ENCODE measurements at places on chromosomes 5 and 9.

DNA sequence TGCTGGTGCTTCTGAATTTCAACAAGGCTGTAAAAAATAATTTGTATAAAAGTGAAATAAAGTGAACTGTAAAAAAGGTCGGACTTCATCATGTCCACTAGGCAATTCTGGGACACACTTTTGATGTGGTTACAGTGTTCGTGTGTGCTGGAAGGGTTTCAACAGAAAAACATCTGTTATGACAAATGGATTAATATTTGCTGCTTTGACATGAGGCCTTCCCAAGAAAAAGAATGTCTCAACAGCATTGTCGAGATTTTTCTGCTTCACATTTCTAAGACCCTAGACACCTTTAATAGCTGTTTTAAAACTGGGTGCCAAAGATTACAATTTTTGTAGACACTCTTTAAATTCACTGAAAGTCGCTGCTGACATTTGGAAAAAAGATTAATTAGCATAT lies 216.6 kb downstream of the SLC12A2 start:
- no peak for DNase-seq

DNA sequence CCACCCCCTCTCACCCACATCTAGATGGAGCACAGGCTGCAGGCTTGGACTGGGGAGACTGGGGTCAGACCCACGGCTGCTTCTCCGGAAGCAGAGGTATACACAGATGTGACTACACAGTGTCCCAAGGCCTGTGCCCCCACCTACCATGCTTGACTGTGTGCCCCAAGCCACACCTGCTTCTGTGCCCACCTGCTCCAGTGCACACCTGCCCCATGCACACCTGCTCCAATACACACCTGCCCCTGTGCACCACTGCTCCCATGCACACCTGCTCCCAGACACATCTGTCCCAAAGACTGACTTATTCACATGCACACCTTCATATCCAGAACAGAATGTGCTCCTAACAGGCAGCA lies 5.5 kb upstream of the COL5A1 start:
- no peak for DNase-seq

GRCh38 chr5:124685404-124685930 lies 61.0 kb downstream of the ZNF608 start:
- DNase-seq = no peak

DNA sequence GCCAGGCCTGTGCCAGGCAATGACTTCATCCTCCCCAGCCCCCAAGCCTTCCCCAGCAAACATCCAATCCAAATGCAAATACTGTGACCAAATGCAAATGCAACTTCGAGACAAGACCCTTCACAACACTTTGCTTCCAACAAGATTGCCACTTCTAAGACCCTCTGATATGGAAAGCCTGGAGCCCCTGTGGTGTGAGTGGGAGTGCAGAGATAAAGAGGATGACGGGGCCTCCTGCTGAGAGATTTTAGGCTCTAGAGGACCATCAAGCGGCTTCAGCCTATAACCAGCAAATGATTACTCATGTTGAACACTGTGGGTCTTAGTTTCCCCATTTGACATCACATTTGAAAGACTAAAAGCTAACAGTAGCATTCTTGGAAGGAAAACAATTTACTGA lies 46.6 kb upstream of the GABRP start:
- DNase-seq = no peak

- DNase-seq = no peak
Measured at GRCh38 chr9:113299800-113300292, 3.3 kb downstream of the RNF183 start.

- DNase-seq = no peak
Measured at GRCh38 chr5:40483316-40483715, 196.4 kb upstream of the PTGER4 start.

DNA sequence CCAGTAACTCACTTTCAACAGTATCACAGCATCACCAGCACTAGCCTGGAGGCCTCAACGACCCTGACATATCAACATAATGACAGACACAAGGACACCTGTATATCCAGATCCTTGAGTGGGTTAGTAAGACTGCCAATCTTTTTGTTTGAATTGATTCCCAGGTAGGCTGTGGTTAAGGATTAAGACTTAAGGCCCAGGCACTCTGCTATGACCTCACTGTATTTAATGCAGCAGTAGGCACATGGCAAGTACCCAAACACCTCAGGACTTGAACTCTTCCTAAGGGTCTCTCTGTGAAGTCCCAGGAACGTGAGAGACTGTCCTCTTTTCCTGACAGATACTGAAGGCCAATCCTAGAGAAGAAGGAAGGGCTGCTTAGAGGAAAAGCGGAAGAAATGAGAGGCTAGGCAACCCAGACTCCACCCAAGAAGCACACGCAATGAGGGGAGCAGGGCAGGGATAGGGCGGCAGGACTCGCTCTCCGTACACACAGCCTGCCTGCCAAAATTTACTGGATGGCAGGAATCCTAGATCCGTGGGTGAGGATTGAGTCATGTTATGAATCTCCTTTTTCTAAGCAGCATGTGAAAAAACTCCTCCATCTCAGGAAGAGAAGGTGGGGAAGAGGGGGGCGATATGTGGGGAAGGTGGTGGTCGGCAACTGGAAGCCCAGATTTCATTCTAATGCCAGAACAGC lies 93.4 kb downstream of the SIL1 start:
- no peak for DNase-seq

DNA sequence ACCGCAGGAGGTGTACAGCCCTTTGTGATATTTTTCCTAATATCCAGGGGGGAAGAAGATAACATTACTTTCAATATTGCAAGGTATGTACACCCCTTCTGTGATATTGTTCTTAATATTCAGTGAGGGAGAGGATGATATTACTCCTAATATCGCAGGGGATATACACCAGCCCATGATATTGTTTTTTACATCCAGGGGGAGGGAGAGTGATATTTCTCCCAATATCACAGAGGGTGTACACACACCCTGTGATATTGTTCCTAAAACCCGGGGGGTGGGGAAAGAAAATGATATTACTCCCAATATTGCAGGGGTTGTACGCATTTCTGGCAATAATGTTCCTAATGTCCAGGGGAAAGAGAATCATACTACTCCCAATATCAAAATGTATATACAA lies 58.0 kb upstream of the SLC25A48 start:
- DNase-seq = no peak

GRCh38 chr5:106822851-106823250 lies 847.9 kb downstream of the EFNA5 start:
- no peak for DNase-seq

- no peak for DNase-seq
Measured at GRCh38 chr9:85321561-85321960, 420.2 kb downstream of the AGTPBP1 start.

DNA sequence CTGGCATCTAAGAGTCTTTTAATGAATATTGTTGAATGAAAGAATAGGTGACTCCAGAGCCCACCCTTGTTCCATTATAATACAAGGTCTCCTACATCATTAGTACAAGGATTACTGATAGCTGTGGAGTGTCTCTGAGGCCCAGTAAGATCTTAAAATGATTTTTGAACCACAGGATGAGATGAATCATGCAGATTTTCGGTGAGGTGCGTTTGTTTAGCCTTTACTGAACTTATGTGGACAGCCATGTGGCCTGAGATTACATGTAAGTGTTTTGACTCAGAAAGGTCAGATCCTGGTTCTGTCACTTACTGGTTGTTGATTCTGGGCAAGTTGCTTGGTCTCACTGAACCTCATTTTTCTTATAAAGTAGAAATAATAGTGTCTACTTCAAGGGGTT lies 21.6 kb downstream of the NFX1 start:
- DNase-seq = no peak

- no peak for DNase-seq
Measured at GRCh38 chr5:130871346-130872086, 293.5 kb downstream of the HINT1 start.

DNA sequence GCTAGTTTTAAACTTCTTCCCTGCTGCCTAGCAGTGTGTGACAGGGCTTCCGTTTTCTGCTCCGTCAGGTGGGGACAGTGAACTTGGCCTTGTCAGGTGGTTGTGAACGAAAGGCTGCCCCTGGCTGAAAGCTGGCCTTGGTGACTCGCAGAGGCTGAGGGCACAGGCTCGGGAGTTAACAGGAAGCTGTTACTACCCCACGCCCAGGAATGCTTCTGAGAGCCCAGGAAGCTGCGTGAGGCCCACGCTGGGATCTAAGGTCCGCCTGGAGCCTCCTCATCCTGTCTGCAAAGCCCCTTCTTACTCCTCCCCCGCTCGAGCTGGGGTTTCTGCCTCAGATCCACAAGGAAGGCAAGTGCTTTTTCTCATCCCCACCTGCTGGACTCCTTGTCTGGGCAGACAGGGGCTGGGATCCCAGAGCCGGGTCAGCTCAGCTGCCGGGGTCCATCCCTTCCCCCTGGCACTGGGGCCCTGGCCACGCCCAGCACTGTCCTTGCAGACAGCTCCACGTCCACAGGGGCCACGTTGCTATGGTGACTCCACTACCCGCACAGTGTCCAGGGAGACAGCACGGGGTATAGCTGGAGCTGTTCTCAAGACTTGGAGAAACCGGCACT lies 124.7 kb upstream of the TBC1D2 start:
- DNase-seq = no peak

DNA sequence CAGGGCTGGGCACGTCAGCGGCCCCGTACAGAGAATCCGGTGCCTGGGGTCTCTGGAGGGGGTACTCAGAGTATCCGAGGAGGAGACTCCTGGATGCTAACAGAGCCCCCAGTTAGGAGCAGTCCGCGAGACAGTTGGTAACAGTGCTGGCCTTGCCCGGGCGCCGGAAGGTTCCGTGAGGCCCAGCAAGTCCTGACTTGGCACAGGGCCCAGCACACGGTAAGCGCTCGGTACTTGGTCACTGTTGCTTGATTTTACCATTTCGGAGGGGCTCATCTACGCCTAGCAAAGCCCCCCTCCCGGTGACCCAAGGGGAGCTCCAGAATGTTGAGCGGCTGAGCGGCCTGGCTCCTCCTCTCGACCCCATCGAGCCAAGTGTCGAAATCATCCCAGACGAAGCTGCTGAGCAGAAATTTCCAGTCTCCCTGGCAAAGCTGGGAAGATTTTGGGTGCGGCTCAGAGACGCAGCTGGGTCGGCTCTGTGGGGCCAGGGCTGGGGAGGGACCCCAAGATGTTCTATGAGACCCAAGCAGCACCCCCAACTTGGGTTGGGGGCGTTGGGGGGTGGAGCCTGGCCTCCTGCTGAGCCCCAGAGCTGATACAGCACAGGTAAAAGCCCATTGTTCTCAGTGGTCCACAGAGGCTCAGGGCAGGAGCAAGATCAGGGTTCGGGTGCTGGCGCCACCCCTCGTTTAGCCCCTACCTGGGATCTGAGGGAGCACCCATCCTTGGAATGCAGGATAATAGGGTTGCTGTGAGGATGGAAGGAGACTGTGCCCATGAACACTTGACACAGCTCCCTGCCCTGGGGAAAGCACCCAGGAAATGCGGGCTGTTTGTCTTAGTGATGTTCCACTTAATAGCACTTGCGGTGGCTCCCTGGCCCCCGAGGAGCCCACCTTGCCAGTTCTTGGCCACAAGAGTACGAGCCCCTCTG lies 137.2 kb downstream of the C9orf50 start:
- no peak for DNase-seq

GRCh38 chr5:132260714-132261551 lies 3.4 kb downstream of the PDLIM4 start:
- no peak for DNase-seq

- no peak for DNase-seq
Measured at GRCh38 chr5:130316971-130317680, 412.9 kb downstream of the CHSY3 start.

DNA sequence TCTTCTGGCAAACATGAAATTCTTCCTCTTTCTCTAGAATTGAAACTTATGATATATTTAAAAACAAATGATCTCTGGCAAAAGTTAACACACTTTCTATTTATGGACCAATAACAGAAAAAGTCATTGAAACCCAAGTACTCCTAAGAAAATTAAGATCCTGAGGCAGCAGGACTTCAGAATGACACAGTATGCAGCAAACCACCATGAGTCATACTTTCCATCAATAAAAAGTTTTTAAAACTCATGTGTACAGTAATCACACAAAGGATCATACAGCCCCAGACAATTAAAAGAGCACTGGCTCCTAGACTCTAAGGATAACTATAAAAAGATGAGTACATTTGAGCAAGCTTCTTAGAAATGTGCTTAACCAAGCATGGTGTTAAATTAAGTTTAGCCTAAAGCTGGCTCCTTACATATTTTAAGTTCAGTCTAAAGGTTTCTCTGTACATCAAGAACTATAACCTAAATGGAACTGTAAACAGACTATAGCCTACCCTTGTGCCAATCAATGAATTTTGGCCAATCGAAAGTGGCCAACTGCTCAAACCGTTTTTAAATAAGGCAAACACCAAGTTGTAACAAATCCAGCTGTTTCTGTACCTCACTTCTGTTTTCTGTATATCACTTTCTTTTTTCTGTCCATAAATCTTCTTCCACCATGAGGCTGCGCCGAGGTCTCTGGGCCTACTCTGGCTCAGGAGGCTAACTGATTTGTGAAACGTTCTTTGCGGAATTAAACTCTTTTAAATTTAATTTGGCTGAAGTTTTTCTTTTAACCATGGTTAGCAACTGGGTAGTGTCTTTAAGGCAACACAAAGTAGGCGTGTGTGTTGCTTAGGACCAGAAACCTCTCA lies 232.1 kb upstream of the PIK3R1 start:
- no peak for DNase-seq

GRCh38 chr5:35089334-35090314 lies 41.9 kb upstream of the AGXT2 start:
- DNase-seq = peak; percentile 30

- no peak for DNase-seq
Measured at GRCh38 chr5:157947156-157947555, 88.2 kb upstream of the CLINT1 start.

DNA sequence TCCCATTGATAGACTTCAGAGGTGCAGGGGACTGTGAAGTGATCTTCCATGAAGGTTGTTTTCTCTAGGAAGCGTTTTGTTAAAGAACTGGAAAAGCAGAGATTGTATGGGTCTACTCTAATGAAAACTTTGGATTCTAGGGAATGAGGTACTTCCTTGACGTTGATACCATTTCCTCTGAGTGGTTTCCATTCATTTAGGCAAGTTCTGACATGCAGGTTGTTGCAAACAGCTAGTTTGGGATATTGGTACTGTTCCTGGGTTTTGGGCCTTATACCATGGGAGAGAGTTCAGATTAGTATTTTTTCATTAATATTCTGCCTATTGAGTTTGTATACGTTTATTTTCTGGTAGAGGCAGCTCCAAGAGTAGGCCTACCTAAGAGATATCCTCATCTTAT lies 25.7 kb downstream of the SMARCA2 start:
- DNase-seq = no peak
